ENCODE measurements at places on chromosomes 4 and X.

- no peak overlapping the region for H3K4me3 ChIP-seq
- DNase-seq, result no peak
- H3K27me3 ChIP-seq, result no peaks in the 10 kb centered on the region
These were observed 72.3 kb upstream of the ADGRG2 start for GRCh38 chrX:19194285-19195242.

GRCh38 chr4:176436293-176436973 lies 116.7 kb downstream of the SPCS3 start:
- H3K4me1 ChIP-seq, result no peaks in the 10 kb centered on the region
- no peak for DNase-seq
- no peaks in the 10 kb centered on the region for H3K27me3 ChIP-seq
- H3K36me3 ChIP-seq, result no peaks in the 10 kb centered on the region
- no peak overlapping the region for H3K27ac ChIP-seq

- peak overlapping the region; percentile 96 for H3K4me3 ChIP-seq
- no peaks in the 10 kb centered on the region for H3K27me3 ChIP-seq
- no peaks in the 10 kb centered on the region for H3K36me3 ChIP-seq
- H3K4me1 ChIP-seq, result no peaks in the 10 kb centered on the region
- peak; percentile 65 for DNase-seq
These were observed 807 bp downstream of the USP9X start for GRCh38 chrX:41085878-41086626.

GRCh38 chr4:162356181-162356580 lies 192.4 kb upstream of the FSTL5 start:
- H3K27ac ChIP-seq, result no peak overlapping the region
- no peak for DNase-seq
- no peak overlapping the region for H3K4me3 ChIP-seq
- no peaks in the 10 kb centered on the region for H3K27me3 ChIP-seq

GRCh38 chr4:132299841-132300240 lies 849.3 kb upstream of the PCDH10 start:
- no peaks in the 10 kb centered on the region for H3K36me3 ChIP-seq
- no peak overlapping the region for H3K27ac ChIP-seq
- H3K4me1 ChIP-seq, result no peaks in the 10 kb centered on the region
- no peak for DNase-seq
- no peaks in the 10 kb centered on the region for H3K27me3 ChIP-seq
